ENCODE measurements at places on chromosomes 11 and 22. TPM values are rescaled to one million over a fixed set of nuclear protein-coding genes. Genes with fewer than 3 reads are reported as not detected.

- DNase-seq: no peak
Measured at GRCh38 chr22:40853333-40853732, 3.1 kb downstream of the ST13 start.

Gene CFAP300
- polyA plus RNA-seq: 4.9 TPM

DNA sequence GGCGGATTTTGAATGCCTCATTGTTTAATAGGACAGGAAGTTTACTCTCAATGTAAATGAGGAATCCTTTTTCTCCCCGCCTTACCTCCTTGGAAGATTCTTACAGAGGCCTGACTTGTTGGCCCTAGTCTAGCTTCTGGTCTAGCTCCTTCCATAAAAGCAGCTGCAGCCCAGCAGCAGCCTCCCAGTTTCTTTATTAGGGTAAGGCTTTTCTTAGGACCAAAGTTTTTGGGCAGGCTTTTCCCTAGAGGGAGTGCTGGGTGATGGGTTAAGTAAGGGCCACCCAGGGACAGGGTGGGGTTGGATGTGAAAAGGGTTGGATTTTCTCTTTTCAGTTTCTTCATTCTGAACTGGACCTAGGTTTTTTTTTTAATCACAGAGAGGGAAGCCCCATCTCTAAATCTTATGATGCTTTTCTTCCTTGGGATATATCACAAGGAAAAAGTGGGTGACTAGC lies 49.7 kb downstream of the LIF start:
- DNase-seq: no peak

GRCh38 chr22:23014250-23014649 lies 56.1 kb upstream of the GNAZ start:
- DNase-seq: no peak

Gene GP1BB
- 5.0 TPM for polyA plus RNA-seq

DNA sequence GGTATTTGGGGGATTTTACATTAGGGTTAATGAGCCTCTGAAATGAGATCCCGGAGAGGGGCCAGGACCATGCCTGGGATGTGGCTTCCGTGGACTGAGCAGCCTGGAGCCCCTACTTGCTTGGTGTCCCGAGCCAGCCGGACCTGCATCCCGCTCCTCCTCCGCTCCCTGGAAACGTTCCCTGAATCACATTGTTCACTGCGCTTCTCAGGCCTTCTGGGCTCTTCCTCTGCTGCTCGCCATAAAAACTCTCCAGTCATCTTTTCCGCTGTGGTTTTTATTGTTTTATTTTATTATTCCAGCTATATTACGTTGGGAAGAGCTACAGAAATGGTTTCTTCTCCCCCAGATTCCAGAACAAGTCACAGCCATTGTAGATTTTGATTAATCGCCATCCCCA lies 13.3 kb upstream of the KCNQ1OT1 start:
- no peak for DNase-seq

All from left renal cortex interstitium (tissue), 4 donors.